Testis (tissue), 5 donors: ENCODE measurements at places on chromosomes 5 and 9.

- DNase-seq, result peak; percentile 76
These were observed 314.4 kb downstream of the GADD45G start for GRCh38 chr9:89919171-89919681.

- no peak for DNase-seq
These were observed 30.8 kb downstream of the GLRX start for GRCh38 chr5:95791751-95792150.

DNA sequence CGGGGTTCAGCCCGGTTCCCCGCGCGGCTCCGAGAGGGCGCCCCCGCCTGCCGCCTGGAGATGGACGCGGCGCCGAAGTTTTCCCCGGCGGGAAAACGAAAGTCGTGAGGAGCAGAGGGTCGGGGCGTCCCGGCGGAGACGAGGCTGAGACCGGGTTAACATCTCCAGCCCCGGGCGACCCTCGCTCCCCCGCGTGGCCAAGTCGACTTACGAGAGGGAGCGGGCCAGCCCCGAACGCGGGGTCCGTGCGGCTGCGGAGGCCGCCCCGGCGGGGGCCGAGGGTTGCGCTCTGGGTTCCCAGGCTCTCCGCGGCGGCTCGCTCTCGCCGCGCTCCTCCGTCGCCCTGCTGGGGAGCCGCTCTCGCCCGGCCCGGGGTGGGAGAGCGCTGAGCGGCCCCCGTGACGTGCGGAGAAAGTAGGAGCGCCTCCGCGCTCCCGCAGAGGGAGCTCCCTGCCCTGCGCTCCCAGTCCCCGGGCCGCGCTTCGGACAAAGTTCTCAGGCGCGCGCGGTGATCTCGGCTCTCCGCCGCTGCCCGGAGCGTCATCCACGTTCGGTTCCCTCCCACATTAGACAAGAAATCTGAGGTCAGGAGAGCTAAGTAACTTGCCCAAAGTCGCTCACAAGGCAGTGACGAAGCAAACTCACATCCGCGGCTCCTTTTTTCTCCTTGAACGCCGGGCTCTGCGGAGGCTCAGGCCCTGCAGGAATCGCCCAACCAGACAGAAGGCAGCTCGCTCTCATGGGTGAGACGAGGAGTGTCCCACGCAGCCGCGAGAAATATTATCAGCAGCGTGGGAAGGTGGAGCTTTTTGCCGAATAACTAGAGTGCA lies 1.2 kb upstream of the GCNT4 start:
- DNase-seq, result peak; percentile 70

DNA sequence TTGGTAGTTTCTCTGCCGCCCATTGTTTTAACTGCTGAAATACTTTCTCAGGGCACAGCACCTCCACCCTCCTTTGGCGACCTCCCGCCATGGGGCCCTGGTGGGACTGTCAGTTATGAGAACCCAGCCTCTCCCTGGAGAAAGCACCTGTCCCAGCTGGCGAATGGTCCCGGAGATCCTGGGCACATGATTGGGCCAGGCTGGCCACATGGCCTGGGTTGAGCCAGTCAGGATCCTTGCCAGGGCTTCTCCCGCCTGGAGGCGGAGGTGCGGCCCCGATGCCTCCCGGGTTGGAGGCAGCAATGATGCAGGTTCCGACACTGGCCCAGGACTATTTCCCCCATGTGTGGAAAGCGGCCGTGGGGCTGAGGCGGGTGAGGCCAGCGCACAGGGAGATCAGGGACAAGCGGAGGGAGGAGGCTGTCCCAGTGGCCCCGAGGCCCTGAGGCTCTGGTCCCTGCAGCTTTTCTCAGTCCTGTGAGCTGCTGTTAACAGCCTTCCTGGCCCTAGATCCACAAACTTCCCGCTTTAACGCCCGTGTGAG lies 13.6 kb downstream of the UNC5A start:
- no peak for DNase-seq

- no peak for DNase-seq
These were observed 596 bp upstream of the ADAMTS6 start for GRCh38 chr5:65482296-65482735.

- peak; percentile 64 for DNase-seq
These were observed 84.3 kb downstream of the RAI14 start for GRCh38 chr5:34740389-34740806.

- DNase-seq, result peak; percentile 50
These were observed 282.1 kb downstream of the CRB2 start for GRCh38 chr9:123637945-123638634.

DNA sequence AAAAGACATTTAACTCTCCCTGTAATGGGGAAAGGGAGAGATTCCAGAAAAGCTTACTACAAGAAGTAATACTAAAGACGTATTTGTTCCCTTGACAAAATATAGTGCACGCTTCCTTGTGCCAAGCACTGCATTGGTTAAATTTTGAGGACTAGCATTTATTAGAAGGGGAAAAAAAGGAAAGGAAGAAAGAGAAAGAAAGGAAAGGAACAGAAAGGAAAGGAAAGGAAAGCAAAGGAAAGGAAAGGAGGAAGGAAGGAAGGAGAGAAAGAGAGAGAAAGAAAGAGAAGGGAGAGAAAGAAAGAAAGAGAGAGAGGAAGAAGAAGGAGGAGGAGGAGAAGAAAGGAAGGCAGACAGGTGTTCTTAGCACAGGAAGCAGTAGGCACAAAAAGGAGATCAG lies 110.1 kb upstream of the CDH6 start:
- no peak for DNase-seq

DNA sequence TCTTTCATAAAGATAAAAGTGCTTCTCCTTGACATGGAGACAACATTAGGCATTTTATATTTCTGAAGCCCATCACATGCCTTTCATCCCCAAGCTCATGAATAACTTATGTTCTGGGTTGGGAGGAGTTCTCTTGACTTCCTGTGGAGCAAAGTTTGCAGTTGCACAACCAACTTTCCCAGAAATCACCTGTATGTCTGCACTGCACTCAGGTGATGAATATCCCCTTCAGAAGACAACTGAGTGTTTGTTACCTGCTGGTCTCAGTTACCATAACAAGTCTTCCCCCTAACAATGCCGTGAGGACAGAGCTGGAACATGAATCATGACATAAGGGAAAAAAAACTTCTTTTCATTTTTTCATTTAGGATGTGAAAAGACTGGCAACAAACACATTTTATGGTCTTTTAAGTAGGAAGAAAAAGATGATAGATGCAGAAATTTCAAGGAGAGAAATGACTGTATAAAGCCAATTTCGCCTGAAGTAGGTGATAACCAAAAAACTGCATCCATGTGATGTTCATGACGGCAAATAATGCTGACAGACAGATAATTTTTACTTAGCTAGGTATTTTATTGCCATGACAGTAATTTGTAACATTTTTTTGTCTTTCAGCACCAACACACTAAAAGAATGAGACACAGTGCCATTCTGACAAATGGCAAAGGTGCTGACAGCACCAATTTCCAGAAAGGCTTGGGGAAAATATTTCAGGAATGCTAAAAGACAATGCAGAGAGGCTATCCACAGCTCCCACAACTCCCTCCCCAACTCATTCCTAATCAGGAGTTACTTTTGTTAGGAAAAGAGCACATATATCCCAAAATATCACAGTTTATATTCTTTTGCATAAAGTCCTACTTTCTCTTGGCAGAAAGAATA lies 656.3 kb downstream of the PRELID2 start:
- DNase-seq, result no peak

DNA sequence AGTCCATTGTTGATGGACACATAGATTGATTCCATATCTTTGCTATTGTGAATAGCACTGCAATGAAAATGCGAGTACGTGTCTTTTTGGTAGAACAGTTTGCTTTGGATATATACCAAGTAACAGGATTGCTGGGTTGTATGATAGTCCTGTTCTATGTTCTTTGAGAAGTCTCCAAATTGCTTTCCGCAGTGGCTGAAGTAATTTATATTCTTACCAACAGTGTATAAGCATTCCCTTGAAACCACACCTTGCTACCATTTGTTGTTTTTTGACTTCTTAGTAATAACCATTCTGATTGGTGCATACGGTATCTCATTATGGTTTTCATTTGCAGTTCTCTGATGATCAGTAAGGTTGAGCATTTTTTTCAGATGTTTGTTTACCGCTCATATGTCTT lies 792.9 kb downstream of the PTPRD start:
- no peak for DNase-seq

GRCh38 chr5:107532916-107533315 lies 137.8 kb downstream of the EFNA5 start:
- no peak for DNase-seq

- no peak for DNase-seq
These were observed 123.4 kb downstream of the BASP1 start for GRCh38 chr5:17340819-17341218.

DNA sequence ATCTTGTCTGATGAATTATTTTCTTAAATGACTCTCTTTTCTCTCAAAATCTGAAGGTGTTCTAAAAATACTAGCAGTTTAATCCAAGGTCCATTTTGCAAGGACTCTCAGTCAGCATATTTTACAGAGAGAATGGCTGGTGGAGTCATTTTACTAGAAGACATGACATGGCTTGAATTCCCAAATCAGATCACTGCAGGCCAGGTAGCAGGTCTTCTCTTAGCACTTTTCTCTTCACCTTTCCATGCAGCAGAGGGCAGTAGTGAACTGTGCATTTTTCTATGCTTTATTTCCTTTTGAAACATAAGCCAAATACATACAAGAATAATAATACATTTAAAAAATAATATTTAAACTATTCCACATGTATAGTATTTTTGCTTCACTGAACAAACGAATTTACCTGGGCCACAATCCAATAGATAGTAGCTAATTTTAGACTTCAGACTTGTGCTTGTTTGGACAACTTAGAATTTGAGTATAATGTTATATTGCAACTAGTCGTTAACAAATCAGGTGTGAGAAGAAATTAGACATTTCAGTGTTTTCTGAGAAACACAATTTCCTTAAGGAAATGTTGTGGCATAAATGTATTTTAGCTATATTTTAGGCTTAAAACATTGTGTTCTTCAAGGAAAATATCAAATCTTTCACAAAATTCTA lies 289.4 kb upstream of the DAB2 start:
- DNase-seq, result peak; percentile 59

DNA sequence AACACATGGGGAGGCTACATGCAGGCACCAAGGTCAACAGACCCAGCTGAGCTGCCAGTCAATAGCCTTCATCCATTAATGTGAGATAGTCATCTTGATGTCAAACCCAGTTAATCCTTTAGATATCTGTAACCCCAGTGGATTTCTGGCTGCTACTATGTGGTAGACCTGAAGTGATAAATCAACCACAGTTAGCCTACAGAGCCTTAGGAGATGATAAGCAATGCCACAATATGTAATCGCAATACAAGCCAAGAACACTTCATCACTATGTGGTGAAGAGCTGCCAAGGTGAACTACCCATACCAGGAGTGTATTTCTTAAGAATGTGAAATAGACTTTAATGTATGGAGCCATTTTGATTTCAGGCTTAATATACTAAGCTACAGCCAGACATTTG lies 1175.5 kb downstream of the DTWD2 start:
- no peak for DNase-seq

DNA sequence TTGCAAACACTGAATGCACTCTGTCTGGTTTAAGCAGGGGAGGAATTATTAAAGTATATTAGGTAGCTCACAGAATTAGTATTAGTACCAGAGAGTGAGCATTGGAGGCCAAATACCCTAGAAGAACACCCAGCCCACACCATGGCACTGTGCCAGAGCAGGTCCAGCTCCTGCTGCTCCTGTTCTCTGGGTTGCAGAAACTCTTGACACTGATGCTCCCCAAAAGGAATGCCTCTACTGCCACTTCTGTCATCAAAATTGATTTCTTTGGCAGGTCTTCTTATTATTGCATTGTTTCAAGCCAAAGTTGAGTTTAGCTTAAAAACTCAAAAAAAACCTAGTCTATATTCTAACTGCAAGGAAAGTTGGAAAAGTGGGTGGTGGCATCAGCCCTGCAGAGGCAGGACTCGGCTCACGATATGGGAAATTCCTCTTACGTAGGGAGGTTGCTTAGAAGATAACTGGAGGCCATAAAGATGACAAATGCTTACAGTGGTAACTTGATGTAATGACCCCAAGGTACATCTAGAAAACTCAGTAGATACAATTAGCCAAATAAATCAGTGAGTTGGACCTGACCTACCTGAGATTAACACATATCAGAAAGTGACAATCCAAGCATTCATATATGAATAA lies 123.4 kb downstream of the CD180 start:
- DNase-seq, result no peak

GRCh38 chr5:127001621-127002296 lies 28.6 kb downstream of the MARCHF3 start:
- DNase-seq, result no peak

DNA sequence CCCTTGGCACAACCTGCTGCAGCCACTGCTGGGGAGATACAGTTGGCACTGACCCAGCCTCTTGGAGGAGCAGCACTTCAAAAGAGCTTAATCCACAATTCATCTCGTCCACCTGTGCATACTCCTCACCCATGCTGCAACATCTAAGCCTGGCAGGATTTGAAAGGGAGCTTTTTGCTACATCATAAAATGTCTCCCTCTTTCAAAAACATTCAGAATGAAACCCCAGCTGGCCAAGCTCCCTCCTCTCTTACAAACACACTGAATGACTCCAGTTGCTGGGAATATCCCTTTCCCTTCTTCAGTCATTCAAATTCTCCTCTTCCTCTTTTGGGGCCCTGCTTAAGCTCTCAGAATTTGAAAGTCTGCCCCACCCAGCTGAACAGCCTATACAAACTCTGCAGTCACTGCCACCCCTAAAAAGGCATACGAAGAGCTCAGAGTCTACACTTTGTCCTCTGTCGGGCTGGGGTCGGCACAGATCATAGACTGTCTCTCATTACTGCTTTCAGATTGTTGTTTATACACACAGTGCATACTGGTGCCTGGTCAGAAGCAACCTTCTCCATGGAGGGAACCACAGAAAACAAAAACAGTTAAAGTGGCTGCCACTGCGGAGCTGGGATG lies 8.8 kb upstream of the C5orf15 start:
- DNase-seq, result no peak

DNA sequence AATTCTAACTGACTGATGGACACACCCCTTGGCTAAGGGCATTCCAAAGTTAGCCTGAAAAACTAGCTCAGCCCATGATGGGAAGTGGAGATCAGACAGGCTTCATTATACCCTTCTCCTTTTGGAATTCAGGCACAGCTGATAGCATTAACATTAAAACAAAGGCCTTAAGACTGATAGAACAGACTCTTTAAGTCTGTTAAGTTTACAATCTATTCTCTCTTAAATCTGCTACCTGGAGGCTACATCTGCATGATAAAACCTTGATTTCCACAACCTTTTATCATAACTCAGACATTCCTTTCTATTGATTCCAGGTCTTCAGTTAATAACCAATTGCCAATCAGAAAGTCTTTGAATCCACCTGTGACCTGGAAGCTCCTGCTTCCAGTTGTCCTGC lies 281.4 kb downstream of the TUSC1 start:
- no peak for DNase-seq
